Activated naive CD4-positive, alpha-beta T cell treated with Interleukin-2 at 50 U/mL for 16 hours (primary cell): ENCODE measurements at places on chromosomes 7 and 10.

DNA sequence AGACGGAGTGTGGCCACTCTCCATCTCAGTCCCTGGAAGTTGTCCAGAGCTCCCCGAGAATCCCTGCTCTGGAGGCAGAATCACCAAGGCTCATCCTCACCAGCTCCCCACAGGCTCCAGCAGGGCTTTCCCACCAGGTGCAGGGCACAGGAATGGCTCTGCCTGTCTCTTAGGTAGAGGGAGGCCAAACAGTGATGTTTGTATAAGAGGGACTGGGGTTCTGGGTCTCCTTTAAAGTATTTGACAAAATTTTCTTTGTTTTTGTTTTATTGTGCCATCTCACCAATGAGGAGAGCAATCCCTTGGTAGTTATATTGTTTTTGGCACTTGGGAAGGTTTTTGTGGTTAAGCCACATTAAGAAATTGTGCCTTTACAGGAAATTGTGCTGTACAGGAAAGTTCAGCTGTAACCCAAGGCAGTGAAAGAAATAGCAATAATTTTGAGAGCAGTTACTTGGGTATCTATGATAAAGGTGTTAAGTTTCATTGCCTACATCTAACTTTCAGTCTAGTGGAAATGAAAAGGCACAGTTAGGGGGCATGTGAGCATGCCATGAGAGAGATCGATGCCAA is 219.3 kb upstream of the PRSS58 start:
- DNase-seq, result no peak

DNA sequence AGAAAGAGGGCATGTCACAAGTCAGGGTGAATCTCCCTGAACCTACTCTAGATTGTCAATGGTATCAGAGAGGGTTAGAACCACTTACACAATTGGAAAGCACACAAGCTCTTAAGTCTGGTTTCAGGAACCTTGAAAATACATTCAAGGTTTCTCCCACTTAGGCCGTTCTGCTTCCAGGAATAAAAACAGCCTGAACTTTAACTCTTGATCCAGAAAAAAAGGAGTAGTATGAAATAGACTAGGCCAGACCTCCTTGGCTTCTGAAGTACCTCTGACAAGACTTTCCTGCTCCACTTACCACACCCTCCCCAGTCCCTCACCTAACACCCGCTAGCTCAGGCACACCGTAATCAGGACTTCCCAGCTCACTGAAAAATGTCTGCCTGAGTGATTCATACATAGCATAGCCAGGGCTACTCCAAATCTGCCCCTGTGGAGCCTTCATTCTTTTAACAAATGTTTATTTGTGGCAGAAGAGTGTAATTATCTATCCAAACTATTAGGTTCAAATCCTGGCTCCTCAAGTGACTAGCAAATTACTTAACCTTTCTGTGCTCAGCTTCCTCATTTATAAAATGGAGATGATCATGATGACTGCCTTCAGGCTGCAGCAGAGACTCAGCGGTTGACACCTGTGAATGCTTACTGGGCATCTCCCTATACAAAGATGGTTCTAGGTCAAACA is 30.3 kb upstream of the IL6 start:
- DNase-seq, result peak; percentile 18

DNA sequence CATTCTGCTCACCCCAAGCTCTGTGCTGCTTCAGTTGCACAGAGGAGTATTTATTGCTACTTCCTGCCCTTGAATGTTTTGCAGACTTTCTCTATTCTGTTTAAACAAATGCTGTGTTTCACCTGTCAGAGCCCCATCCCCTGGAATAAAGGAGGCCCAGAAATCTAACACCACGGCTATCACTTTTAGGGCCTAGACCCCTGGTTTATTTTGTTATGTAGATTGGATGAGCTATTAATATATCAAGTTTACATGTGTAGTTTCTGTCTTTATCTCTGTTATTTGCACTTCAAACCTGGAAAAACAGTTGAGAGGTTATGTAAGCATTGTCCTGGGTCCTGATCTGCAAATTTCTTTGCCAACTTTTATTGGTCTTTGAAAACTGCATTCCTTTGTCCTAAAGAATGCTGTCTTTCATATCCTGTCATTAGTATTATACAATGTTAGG is 630.1 kb downstream of the PARD3 start:
- DNase-seq, result no peak

DNA sequence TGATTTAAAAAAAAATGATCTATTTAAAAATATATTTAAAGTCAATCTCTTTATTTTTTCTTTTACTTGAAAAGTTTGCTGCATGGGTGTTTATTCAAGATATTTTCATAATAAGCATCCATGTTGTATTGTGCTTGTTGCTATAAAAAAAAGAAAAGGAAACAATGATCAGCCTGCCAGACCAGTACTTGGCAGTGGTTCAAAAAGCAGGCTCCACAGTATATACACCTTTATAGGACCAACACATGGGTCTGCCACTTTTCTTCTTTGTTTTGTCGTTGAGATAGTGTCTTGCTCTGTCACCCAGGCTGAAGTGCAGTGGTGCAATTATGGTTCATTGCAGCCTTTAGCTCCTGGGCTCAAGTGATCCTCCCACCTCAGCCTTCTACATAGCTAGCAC is 228.0 kb downstream of the TWIST1 start:
- DNase-seq, result no peak

- no peak for DNase-seq
Observed at GRCh38 chr7:2224934-2225333, 7.8 kb downstream of the MAD1L1 start.

DNA sequence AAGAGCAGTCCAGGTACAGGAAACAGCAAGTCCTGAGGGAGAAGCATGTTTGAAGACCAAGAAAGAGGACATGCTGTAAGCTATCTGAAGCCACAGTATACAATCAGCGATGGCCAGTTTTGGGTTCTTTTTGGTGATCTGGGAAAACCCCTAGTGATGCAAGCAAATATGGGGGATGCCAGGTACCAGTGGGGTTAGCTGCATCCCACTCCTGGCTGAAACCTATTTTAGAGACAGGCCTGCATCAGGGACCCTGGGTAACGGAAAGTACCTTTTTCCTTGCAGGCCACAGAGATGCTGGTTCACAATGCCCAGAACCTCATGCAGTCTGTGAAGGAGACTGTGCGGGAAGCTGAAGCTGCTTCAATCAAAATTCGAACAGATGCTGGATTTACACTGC is 32.9 kb downstream of the AP3M1 start:
- no peak for DNase-seq

DNA sequence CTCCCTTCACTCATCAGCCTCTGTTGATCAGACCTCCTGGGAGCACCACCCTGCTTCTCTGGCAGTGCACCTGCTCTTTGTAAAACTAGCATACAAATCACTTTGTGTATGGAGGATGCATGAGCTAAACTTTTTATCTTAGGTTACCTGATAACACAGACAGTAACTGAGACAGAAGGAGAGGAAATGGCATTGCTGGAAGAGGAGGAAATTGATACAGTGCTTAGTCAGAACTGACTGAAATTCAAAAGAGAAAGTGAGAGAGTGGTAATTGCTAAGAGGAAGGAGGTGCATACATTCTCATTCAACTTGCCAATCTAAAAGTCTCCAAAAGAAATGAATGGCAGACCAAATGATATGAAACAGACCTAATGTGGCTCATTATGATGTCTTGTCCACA is 1120.7 kb downstream of the GATA3 start:
- no peak for DNase-seq

GRCh38 chr10:62511656-62512055 is 137.5 kb downstream of the ZNF365 start:
- no peak for DNase-seq

- DNase-seq, result no peak
Observed at GRCh38 chr10:84198206-84198915, 4.0 kb downstream of the CDHR1 start.

DNA sequence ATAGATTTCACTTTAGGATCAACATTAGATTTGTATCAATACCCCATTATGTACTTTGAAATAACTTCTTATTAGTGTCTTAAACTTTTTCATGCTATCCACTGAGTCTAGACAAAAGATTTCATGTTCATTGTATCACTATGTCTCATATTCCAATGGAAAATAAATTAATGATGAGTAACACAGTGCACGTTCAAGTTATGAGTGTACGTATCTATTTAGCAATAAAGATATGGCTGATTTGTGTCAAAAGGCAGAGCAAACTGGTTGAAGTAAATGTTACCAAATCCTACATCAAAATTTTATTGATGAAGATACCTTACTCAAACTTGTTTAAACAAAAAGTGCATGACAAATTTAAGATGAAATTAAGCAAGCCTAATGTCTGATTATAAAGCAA is 102.4 kb downstream of the SEMA3E start:
- DNase-seq, result no peak

- no peak for DNase-seq
Observed at GRCh38 chr10:60270426-60270825, 119.2 kb downstream of the ANK3 start.

- DNase-seq, result no peak
Observed at GRCh38 chr7:39504963-39505362, 61.2 kb upstream of the YAE1 start.

DNA sequence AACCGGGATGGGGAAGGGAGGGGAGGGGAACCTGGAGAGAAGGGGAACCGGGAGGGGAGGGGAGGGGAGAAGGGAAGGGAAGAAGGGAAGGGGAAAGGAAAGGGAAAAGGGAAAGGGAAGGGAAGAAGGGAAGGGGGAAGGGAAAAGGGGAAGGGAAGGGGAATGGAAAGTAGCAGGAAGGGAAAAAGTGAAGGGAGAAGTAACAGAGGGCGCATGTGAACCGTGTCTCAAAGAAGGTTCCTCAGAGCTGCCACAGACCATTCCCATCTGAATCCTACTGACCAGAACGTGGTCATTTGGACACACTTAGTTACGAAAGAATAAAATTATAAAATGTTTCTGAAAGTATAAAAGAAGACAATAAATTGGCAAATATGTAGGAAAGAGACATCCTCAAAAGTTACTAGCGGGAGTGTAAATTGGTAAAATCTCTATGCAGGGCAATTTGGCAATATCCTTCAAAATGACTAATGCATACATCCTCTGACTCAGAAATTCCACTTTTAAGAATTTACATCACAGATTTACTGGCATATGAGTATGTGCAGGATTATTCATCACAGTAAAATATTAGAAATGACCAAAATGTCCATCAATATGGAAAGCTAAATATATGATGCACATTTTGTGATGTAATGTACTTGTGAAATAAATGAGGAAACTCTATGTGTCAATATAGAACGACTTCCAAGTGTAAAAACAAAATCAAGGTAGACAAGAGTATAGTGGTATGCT is 12.9 kb downstream of the C10orf67 start:
- no peak for DNase-seq

DNA sequence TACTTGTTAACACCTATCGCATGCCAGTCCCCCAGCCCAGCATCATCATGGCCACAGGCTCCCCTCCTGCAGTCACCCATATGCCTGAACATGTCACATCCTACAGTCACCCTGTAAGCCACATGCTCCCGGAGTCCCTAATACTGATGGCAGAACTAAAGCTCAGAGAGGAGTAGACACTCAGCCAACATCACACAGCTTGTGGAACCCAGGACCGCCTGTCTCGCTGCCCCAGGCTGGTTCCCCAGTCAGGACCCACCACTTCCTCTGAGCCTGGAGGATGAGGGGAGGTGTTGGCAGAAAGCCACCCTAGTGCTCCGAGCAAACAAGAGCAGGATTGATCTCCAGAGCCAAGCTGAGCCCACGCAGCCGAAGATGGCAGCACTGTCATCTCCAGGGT is 85.0 kb upstream of the MYL10 start:
- no peak for DNase-seq

DNA sequence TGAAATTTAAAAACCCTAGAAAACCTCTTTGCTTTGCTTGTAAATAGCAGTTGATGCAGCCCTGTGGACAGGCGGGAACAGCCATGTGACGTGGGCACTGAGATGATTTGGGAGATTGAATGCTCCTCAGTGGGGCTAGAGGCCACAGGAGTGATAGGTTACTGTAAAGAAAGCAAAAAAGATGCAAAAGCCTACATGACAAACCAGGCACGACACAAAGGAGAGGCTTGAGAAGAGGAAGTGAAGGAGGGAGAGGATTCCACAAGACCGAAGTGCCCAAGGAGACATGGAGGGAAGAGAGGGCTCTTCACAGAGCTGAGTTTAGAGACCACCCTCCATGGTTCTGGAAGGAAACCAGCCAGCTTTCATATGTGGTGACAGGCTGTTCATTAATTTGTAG is 25.7 kb downstream of the IKZF1 start:
- no peak for DNase-seq

DNA sequence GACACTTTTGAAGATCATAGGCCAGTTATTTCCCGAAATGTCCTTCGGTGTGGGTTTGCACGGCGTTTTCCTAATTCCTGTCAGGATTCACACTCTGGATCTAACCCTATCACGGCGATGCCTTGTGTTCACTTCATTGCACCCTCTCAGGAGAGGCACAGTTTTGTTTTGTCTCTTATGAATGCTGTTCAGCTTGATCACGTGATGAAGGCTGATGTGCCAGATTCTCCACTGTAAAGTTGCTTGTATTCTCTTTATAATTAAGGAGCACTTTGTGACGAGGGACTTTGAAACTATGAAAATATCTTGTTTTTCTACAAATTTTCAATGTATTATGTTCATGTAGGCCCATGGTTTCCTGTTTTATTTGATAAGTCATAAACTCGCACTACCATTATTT is 568.1 kb downstream of the ACTR3B start:
- no peak for DNase-seq

- DNase-seq, result no peak
Observed at GRCh38 chr7:99469381-99470065, 3.2 kb upstream of the ZNF789 start.

DNA sequence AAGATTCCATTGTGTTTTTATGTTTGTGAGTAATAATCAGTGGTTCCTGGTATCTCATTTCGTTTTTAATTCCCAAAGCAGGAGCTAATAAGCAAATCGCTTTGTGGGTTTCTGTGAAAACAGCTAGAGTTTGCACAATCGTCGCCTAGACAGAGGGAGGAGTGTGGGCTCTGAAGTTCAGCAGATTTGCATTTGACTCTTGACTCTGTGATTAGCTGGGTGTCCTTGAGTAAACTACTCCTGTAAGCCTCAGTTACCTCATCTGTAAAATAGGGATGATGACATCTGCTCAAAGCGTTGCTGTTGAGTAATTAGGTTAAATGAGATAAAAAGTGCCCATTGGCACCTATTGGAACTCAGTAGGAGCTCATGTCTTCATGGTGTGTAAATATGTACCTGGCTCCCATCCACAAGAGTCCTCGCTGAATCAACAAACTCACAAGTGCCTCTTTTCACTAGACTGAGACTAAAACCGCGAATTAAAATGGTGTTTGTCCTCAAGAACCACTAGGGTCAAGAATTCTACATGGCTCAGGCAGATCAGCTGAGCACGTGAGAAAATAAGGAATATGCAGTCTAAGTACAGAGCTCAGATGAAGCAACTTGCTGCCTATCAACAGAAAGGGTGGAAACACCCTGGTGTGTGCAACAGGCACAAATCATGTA is 385.8 kb upstream of the C7orf33 start:
- DNase-seq, result no peak

DNA sequence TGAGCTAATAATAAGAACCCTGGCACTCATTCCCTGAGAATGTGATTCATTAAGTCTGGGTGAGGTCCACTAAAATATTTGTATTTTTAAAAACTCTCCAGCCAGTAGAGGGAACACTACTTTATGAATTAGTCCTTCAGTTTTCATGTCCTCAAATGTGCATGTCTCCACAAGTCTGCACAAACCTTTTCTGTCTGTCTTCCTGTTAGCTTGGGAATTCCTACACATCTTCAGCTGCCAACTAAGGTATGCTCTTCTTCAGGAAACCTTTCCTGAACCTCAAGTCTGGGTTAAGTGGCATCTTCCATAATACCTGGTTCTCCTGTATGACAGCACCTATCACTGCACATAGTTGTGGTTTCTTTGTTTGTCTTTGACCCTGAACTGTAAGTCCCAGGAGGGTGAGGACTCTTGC is 119.6 kb upstream of the MKX start:
- no peak for DNase-seq

- DNase-seq, result no peak
Observed at GRCh38 chr10:90723416-90724068, 134.3 kb downstream of the HTR7 start.
